ENCODE measurements at places on chromosomes 16 and 17.

DNA sequence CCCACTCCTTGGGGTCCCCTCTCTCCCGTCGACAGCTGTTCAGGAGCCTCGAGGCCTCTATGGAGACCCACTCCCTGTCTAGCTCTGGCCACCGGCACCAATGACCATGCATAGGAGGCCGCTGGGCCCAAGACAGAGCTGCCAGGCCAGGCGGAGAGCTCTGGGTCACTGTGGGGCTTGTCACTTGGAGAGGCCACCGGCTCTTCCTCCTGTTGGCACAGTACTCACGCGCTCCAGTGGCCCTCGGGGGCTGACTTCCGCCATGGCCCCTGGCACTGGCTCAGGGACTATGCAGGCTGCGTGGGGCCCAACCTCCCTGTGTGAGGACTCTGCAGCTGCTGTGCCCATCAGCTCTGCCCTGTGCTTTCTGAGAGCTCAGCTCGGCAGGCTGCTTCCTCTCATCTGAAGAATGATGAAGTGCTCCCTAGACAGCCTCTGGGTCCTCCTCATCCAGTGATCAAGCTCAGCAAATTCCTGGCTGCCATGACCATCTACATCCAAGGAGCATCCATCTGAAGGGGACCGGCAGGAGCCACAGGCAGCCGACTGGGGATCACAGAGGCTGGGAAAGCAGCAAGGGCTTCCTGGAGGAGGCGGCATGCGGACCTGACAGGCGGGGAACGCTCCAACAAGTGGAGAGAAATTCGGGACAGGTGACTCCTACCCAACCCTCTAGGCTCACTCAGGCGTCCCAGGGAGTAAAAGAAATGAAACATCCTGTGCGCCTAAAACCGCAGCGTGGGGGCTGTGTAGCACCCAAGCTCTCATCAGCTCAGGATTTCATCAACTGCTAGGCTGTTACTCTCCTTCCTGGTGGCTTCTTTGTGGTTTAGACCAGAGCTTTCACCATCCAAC is 16.8 kb downstream of the GALNS start:
- DNase-seq = no peak

DNA sequence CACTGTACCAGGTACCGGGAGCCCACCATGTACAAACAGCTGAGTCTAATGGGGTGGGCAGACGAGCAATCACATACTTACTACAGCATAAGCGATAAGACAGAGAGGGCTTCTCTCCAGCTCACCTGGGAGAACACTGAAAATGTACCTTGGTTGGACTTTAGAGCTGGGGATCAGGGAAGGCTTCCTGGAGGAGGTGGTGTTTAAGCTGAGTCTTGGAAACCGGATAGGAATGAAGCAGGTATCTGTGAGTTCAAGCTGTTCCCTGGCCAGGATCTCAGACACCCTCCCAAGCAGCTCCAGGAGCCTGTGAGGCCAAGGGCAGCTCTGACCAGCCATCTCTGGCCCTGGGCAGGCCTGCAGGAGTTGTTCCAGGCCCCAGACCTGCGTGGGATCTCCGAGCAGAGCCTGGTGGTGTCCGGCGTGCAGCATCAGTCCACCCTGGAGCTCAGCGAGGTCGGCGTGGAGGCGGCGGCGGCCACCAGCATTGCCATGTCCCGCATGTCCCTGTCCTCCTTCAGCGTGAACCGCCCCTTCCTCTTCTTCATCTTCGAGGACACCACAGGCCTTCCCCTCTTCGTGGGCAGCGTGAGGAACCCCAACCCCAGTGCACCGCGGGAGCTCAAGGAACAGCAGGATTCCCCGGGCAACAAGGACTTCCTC is 8.0 kb upstream of the SERPINF1 start:
- DNase-seq = no peak

- no peak for DNase-seq
Observed at GRCh38 chr16:77970371-77970770, 52.0 kb upstream of the CLEC3A start.

DNA sequence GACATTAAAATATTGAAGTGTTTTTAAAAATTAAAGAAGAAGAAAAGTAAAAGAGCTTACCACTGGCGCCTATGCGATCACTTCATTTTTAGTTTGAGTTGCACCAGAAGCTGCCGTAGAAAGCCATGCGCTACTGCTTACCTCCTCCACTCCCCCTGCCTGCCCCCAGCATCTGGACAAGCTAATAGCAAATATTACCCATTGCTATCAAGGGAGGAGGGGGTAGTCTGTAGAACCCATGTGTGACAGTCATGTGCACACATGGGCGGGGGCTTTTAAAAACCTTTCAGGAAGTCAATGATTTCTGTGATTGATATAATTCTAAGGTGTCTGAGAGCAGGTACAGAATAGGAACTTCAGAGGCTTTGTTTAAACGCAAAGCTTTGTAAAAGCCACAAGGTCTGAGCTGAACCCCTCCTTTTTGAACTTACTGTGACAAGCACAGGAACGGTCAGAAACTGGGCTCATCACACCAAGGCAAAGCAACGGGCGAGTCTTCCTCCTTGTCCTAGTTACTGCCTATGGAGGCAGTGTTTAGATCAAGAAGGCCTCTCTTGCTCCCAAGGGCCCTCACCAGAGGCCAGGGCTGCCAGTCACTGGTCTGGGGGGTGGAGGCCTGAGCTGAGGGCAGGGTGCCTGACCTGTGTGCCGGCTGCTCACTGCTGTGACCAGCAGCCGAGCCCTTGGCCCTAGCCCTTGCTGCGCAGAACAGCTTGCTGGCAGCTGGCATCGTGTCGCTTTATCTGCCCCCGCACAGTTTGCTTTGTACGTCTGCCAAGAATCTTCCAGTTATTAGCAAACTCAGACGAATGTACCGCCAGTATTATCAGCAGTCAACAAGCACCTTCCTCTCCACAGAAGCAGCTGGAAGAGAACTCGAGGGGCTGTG is 15.0 kb downstream of the GINS2 start:
- no peak for DNase-seq

- DNase-seq = no peak
Observed at GRCh38 chr17:57110152-57110542, 25.1 kb downstream of the AKAP1 start.

GRCh38 chr17:40065769-40066510 is 3.2 kb downstream of the THRA start:
- DNase-seq = peak; percentile 28

DNA sequence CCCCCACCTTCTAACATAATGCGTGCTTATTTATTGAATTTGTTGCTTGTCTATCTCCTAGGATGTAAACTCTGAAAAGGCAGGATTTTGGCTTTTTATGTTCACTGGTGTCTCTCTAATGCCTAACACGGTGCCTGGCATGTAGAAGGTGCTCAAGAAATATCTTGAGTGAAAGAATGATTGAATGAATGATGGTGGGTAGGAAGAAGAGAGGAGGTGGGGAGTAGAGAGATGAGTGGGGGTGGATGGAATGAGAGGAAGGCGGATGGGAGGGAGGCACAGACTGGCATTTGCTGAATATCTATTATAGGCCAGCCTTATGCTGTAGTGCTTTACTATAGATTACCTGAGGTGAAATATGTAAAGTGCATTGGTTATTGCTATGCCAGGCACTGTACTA is 2.3 kb downstream of the PRSS36 start:
- DNase-seq = no peak

- no peak for DNase-seq
Observed at GRCh38 chr16:67170168-67170948, at the start of gene NOL3. Gene NOL3, plus strand, starts transcription at chr16:67170538.

DNA sequence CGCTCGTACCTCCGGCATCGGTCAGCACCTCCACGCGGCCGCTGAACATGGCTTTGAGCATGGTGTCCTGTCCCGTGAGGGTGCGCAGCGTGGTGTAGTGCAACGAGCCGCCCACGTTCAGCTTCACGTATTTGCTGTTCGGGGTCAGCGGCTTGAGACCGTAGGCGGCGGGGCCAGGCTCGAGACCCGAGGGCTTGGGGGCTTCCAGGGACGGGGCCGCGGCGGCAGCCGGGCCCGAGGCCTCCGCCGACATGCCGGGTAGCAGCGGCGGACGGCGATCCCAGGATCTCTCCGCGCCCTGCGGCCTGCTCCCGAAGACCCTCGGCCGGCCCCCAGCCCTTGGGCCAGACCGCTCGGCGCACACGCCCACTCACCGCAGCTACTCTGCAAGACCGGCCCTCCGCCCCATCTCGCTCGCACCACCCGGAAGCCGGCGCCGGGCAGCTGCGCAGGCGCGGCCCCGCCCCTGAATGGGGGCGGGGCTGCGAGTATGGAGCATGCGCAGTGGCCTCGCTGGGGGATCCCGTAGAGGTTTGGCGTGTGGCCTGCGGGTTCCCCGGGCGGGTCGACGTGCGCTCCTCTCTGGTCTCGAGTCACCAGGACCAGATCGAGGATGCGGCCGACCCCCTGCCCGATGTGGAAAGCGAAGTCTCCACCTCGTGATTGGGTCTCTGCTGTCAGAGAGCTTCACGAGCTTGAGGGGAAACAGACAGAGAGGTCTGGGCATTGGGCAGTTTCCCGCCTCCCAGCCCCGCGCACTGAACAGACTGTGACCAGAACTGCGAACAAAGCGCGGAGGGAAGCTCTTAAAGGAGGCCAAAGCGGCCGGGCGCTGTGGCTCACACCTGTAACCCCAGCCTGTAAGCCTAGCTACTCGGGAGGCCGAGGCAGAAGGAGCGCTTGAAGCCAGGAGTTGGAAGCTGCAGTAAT is at the start of gene KCTD13:
Gene KCTD13 (minus strand): TSS at position 446 of the 930 bp plus-strand sequence. CDS start 193 bp downstream, at position 253.
- peak; percentile 92 for DNase-seq

DNA sequence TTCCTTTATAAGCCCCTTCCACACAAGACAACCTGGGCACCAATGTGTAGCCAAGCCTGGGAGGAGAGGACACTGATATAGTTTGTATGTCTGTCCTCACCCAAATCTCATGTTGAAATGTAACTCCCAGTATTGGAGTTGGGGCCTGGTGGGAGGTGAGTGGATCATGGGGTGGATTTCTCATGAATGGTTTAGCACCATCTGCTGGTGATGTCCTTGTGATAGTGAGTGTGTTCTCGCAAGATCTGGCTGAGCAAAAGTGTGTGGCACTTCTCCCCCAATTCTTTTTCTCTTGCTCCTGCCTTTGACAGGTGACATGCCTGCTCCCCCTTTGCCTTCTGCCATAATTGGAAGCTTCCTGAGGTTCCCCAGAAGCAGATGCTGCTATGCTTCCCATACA is 135.8 kb downstream of the USP31 start:
- peak; percentile 54 for DNase-seq

DNA sequence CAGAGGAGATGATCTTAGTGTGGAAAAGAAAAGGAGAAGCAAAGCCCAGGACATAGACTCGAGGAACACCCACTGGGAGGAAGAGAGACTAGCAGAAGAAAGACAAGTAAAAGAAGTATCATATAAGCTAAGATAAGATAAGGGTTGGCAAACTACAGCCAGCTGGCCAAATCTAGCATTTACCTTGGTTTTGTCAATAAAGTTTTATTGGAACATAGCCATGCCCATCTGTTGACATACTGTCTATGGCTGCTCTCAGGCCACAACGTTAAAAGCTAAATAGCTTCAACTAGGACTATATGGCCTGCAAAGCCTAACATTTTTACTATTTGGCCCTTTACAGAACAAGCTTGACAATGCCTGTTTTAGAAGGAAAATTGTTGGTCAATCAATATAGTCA is 166.4 kb upstream of the AXIN2 start:
- no peak for DNase-seq

GRCh38 chr16:62863139-62863538 is 826.9 kb upstream of the CDH8 start:
- DNase-seq = no peak

DNA sequence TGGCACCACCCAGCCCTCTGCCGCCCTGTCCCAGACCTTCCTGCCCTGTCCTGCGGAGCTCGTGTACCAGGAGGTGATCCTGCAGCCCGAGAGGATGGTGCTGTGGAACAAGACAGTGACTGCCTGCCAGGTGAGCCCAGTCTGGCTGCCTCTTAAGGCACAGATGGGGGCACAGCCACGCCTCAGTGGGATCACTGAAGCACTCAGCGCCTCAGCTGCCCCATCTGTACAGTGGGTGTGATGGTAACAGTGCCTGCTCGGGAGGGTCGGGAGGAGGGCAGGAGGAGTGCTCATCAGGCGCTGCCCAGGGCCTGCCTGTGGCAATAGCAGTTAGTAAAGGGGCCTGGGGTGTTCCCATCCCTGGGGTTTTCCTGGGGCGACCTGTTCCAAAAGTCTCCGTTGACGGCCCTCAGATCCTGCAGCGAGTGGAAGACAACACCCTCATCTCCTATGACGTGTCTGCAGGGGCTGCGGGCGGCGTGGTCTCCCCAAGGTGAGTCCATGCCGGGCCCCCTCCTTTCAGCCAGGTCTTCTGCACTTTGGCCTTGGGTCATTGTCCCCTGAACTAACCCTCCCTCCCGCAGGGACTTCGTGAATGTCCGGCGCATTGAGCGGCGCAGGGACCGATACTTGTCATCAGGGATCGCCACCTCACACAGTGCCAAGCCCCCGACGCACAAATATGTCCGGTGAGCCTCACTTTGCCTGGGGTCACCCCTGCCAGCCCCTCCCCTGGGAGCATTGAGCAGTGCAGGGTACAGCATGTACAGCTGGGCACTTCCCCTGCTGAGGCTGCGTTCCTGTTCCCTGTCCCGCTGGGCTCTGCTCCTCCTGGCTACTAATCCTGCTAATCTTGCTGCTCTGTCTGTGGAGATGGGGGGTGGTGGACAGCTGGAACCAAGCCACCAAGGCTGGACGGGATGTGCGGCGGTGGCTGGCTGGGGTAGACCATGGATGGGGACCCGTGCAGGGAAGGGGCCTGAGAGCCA is 4.5 kb upstream of the TCAP start:
- no peak for DNase-seq

DNA sequence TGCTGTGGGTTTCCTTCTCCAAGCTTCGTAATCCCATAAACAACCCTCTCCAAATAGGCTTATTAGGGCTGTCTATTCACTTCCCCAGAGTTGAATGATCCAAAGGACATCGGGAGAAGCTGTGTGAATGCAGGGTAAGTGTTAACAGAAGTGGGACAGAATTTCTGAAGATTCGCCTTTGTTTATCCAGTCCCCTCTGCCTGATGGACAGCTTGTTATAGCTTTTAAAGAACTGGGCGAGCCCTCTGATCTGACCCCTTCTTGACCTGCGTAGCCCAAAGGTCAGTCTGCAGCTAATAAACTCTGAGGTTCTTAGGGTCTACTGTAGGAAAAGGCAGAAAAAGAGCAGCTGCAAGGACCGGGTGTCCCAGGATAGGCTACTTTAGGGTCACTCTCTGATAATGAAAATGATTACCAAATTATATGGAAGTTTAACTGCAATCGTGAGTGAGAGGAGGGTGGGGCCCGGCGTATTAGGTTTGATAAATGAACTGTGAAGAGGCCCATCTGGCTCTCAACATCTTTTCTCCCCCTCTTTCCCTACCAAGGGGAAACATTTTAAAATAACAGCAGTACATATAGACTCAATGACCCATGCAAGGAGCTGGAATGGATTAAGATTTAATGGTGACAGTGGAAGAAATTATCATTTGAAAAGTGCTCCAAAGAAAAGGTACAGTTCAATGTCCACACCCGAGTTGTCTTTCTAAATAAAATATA is 233.4 kb downstream of the FTO start:
- DNase-seq = no peak

- DNase-seq = no peak
Observed at GRCh38 chr17:67063141-67063540, 18.8 kb downstream of the CACNG1 start.
